ENCODE measurements at places on chromosomes 7 and 10.

- DNase-seq, result no peak
Observed at GRCh38 chr10:75287697-75288096, 51.9 kb upstream of the COMTD1 start.

DNA sequence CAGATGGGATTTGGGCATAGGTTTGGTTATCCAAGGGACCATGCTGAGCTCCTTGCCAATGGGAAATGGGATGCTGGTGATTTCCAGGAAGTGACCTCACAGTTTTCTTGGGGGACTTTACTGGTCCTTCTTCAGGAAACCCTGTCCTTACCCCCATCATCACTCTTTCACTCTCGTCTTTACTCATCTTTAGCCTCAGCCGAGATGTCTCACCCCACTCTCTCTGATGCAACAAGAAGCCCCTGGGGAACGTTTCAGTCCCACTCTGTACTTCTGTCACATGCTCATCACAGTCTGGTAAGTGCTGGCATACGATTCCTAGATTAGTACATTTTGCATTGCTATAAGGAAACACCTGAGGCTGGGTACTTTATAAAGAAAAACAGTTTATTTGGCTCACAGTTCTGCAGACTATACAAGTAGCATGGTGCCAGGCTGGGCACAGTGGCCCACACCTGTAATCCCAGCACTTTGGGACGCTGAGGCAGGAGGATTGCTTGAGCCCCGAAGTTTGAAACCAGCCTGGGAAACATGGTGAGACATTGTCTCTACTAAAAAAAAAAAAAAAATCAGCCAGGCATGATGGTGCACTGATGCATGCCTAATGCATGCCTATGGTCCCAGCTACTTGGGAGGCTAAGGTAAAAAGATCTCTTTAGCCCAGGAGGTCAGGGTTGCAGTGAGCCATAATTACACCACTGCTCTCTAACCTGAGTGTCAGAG is 63.5 kb upstream of the VKORC1L1 start:
- DNase-seq, result no peak

- DNase-seq, result no peak
Observed at GRCh38 chr7:69349291-69349690, 249.0 kb upstream of the AUTS2 start.

DNA sequence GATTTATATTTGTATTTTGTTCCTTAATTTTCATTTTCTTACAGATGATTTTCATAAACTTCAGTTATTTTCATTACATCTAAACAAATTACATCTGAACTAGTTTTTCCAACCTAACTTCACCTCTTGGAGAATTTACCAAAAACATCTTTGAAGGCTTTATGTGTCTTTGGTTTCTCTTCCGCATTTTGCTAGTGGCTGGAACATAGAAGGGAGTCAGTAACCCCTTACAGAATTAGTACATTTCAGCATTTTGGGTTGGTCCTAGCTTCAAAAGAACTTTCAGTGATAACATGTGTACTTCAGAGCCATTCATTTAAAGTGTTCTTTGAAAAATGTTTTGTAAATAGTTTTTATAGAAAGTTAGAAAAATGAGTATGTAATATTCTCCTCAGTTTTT is 169.8 kb upstream of the MTPN start:
- no peak for DNase-seq

DNA sequence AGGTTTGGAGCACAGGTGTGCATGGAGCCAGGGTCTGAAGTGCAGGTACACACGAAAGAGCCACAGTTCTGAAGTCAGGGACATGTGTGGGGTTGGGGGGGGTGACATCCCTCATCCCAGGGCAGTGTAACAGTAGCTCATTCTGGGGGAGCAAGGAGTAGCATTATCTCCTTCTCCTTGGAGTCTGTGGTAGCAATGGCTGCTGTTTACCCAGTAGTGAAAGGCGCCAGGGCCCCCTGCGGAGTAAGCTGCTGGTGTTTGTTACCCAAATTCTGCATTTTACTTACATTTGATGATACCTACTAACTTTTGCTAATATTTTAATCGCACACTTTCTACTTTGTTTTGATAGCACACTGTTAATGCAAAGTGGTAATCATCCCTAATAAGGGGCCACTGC is 665.5 kb downstream of the GATA3 start:
- no peak for DNase-seq

- peak; percentile 95 for DNase-seq
Observed at GRCh38 chr7:55572378-55573233, at the start of gene VOPP1. Gene VOPP1 (minus strand): TSS chr7:55572502. CDS start chr7:55572324, 178 bp downstream.

- DNase-seq, result no peak
Observed at GRCh38 chr10:108064746-108065260, 900.3 kb upstream of the SORCS1 start.

- DNase-seq, result no peak
Observed at GRCh38 chr10:31768467-31768866, 160.2 kb downstream of the ARHGAP12 start.

DNA sequence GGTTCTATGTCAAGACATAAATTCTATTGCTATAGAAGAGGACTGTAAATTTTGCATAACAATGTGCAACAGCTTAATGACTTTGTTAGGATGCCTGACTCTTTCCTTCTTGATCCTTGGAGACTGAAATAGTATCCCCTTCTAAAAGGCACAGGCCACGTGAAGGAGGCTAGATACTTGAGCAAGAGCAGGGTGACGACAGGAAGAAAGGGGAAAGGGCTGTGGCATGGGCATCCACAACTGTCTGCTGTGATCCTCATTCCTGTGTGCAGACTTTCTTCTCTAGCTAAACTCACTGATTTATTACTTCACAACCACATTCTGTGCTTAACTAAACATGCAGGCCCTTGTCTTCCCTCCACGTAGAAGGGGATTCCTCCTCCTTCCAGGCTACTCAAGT is 1111.8 kb upstream of the C7orf33 start:
- DNase-seq, result no peak

GRCh38 chr10:61356354-61356753 is 96.8 kb downstream of the TMEM26 start:
- no peak for DNase-seq

- no peak for DNase-seq
Observed at GRCh38 chr10:12337453-12338372, 11.6 kb upstream of the CAMK1D start.

GRCh38 chr7:3087243-3087755 is 43.6 kb upstream of the CARD11 start:
- no peak for DNase-seq

- DNase-seq, result no peak
Observed at GRCh38 chr10:55466806-55467504, 665.9 kb upstream of the PCDH15 start.

DNA sequence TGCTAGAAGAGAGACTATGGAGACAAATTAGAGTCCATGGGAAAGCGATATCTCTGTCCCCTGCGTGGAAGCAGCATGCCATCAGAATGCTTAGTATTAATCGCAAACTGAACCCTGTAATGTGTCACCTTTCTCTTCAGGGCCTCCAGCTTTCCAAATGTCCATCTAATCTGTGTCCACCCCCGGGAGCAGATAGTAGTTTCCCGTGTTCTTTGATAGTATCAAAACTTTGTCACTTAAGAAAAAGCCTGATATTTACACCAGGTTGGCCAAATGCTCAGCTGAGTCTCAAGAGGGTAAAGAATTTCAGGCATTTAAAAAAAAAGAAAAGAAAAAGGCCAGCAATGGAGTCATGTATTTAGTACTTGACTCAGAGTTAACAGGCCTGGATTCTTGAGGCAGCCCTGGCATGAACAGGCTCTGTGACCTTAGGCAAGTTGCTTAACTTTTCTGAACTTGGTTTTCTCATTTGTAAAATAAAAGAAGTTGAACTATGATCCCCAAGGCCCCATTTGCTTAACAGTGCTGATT is 10.4 kb upstream of the GSAP start:
- no peak for DNase-seq

DNA sequence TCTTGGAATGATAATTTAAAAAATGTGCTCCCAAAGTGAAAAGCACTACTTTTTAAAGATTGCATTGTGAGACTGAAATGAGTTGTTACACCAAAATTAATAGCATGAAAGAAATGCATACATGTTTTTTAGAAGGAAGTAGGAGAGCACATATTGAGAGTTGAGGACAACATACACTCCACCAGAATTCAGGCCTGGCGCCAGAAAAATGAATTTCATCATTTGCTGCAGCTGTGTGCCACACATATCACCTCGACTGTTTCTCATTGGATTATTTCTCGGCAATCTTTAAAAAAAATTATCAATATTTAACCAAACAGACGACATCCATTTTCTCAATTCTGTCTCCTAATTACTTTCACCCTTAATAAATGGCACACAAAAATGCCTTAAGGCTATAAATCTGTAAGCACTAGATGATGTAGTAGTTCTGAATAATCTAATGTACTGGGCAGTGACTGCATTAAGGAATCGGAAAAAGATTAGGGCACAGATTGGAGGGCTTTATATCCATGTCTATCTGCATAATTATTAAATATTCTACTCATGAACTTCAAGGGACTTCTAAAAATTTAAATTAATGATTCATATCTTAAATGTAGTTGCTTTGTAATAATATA is 590.4 kb downstream of the NXPH1 start:
- DNase-seq, result no peak

DNA sequence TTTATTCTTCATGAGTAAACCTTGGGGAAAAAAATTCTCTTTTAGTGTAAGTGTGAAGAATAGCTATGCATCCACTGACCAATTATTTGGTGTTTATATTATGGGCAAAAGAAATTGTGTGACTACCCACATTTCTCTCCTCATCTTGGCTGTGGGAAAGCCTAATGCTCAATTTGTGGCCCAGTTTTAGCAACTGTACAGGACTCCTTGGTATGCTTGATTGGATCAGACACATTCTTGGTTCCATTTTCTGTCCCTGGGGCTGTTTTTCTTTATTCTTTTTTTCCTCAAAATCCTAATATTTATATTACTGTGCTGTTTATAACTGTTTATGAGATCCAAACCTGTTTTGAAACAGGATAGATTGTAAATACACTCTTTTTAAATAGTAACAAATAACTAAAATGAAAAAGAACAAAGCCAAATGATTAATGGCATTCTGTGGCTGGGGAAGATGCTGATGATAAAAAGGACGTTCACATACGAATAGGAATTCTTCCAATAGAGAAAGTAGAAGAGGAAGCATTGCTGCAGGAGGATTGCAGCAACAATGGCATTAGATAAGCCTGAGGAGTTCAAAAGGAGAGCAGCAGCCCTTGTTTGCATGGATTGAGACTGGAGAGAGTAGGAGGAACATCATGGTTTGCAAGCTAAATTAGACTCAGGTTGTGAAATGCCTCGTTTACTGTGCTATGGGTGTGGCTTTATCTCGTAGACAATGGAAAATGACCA is 580.5 kb downstream of the INHBA start:
- DNase-seq, result no peak

- no peak for DNase-seq
Observed at GRCh38 chr10:118694848-118695247, 59.9 kb downstream of the CACUL1 start.

- no peak for DNase-seq
Observed at GRCh38 chr10:132350946-132351345, 19.0 kb downstream of the LRRC27 start.

DNA sequence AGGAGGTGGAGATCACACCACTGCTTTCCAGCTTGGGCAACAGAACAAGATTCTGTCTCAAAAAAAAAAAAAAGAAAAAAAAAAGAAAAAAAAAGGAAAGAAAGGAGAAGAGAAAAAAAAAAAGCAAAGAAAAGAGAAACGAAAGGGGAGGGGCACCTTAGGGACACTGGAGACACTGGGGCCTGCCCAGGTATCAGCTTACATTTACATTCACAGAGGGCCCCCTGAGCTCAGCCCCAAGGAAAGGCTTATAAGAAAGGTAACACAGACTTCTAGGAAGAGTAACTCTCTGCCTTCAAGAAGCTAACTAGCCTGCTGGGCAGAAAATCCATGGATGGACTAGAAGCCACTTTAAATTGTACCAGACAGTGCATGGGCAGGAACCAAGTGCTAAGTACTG is 108.8 kb downstream of the NPY start:
- no peak for DNase-seq

DNA sequence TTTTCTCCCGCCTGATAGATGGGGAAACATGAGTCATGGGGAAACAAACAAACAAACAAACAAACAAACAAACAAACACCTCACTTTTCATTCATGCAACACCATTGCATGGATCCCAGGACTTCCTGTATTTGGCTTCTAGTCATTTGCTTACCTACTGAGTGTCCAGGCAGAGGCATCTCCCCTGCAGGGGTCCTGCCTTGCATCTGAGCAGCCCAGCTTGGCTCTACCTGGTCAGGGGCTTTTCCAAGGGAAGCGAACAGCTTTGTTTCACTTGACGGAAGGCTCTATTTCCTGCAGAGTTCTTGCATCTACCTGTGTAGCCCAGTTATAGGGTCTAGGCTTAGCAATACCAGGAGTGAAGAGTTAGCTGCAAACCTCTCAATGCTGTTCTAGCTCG is 374.2 kb downstream of the GATA3 start:
- no peak for DNase-seq

- DNase-seq, result no peak
Observed at GRCh38 chr7:35370687-35371086, 116.8 kb upstream of the TBX20 start.

DNA sequence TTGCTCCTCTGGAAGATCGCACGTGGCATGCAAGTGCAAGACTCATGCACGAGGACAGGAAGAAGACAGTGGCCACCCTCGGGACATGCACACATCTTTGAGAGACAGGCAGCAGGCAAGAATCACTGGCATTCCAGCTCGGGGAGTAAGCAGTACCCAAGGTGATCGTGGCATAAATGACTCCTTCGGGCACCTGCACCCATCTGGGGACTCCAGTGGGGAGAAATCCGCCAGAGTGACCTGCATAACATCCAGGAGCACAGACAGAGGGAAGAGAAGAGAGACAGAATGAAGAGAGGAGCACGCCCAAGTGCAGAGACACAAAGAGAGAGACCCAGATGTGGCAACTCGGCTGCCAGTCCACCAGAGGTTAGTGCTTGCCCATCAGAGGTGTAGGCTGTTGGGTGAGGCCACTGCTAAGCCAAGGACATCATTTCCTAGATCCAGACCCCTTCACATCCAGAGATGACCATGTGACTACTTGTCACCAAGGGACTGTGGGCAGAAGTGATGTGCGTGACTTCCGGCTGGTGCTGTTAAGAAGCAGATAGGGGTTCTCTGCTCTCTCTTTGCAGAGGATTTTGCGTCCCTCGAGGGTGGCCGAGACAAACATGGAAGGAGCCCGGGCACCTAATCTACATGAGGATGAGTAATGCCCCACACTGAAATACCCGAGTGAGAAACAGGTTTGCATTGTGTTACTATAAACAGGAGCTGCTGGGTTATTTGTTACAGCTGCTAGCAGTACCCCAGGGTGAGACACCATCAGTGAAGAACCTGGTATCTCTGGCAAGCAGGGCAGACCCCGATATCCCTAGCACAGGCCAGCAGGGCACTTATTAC is 80.6 kb downstream of the VWA2 start:
- DNase-seq, result no peak
